Activated naive CD4-positive, alpha-beta T cell treated with anti-CD3 and anti-CD28 coated beads, Interleukin-2, amount 10 ng/mL, durations not matched to agents 7 days and 5 days (primary cell): ENCODE measurements at places on chromosomes 7 and 10.

DNA sequence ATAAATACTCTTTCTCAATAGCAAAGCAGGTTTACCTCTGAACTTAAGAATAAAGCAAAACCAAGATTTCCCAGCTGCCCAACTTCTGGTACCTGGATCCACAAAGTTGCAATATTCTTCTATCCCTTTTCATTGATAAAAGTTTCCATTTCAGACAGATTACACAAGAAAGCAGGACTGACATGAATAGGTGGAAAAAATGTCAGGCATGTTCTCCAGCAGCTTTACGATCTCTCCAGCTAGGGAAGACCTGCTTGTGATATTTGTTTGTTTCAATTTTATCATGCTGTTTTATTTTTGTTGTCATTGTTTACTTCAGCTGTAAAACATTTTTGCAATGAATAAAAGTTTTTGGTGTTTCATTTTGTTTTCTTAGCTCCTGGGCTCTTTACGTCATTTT lies 9.0 kb downstream of the RGS10 start:
- DNase-seq: no peak

DNA sequence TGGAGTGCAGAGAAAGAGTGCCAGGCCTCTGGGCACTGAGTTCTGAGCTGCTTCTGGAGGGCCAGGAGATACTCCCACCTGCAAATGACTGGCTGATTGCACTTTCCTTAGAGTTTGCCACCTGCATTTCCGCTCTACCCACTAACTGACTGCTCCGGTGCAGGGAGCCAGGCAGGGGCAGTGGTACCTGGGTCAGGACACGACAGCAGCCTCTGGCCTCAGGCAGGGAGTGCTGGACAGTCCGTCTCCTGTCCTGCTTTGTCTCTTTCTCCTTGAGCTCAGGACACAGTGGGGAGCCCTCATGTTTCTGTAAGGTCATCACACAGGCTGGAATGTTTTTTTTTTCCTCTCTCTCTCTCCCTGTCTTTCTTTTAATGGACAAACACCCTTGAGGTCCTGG lies 252.0 kb downstream of the DPP6 start:
- no peak for DNase-seq

DNA sequence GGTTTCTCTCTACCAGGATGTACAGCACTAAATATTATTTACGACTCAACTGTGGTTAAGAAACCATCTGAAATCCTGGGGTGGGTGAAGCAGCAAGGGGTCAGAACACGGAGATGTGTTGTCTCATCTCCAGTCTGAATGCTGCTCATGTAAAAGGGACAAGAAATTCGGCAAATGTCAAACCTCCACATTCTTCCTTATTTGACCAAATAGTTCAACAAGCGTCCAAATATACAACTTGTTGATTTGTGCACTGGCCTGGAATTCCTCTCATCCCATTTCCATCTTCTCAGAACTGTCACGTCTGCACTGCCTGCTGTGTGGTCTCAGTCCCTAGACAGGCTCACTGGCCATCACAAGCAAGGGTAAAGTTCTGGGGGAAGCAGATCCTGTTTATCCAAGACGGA lies 520.0 kb downstream of the PARD3 start:
- DNase-seq: no peak

DNA sequence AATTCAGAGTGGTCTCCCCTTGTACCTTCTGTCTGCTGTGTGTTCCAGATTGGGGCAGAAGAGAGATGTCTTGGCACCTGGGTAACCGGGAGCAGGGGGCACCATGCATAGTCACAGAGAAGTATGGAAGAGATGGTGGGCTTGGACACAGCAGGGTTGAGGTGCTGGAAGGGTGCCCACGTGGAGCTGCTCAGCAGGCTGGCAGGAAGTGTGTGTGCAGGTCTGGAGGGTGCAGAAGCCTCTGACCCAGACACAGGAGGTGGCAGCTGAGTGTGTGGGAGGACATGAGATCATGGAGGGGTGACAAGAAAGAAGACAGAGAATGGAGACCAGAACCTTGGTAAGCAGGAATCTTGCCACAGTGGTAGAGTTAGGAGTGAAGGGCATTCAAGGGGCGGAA lies 42.3 kb upstream of the DUSP5 start:
- DNase-seq: no peak
